Islet precursor cell (in vitro differentiated cells): ENCODE measurements at places on chromosomes 3 and 15.
A peak's percentile ranks its signal among the peaks of the same experiment; 100 is the strongest.

DNA sequence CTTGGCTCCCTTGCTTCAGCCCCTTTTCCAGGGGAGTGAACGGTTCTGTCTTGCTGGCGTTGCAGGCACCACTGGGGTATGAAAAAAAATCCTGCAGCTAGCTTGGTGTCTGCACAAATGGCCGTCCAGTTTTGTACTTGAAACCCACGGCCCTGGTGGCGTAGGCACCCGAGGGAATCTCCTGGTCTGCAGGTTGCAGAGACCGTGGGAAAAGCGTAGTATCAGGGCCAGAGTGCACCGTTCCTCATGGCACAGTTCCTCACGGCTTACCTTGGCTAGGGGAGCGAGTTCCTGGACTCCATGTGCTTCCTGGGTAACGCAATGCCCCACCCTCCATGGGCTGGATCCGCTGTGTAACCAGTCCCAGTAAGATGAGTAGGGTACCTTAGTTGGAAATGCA lies 214.9 kb downstream of the UBE2E2 start:
- no peak for DNase-seq

GRCh38 chr3:98772022-98772421 lies 8.9 kb downstream of the ST3GAL6 start:
- DNase-seq = no peak

- no peak for DNase-seq
Measured at GRCh38 chr15:67948215-67948614, 105.9 kb upstream of the PIAS1 start.

DNA sequence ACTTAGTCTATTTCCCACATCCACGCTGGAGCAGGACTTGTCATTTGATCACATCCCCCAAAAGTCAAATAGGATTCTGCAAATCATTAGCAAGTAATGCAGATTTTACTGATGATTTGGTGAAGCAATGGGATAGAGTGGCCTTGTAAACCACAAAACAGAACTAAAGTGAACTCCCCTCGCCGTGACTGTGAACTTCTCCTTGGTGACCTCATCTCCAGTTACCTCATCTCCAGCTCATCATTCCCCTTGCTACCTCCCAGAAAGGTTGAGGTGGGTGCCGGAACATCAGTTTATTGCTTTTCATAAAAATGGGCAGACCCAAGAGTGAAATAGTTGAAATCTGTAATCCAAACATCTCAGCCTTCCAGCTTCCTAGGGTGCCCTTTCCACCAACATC lies 36.7 kb upstream of the ADPGK start:
- DNase-seq = no peak

DNA sequence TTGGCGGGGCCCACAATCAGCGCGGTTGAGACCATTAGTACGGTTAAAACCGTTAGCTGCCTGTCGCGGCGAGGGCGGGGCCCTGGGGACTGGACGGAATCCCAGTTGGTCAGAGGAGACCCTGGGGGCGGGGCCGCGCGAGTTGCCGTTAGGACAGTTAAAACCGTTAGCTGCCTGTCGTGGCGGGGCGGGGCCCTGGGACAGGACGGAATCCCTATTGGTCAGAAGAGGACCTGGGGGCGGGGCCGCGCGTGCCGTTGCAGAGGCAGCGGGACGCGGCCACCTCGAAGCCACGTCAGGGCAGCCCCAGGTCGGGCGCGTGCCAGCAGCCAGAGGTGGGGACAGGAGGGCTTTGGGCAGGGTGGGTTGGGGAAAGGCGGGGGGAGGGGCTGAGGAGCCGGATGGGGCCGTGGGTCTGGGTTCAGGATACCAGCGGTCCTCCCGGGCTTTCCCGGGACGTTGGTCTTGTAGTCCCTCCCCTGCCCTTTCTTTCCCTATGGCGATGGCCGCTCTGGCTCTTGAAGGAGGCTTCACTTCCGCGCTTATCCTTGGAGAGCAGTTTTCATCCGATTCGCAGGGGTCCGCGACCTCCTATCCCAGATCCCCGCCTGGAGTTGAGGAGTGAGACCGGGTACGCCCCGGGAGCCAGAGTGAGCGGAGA lies 28.0 kb downstream of the KLHDC8B start:
- DNase-seq = peak; percentile 60

DNA sequence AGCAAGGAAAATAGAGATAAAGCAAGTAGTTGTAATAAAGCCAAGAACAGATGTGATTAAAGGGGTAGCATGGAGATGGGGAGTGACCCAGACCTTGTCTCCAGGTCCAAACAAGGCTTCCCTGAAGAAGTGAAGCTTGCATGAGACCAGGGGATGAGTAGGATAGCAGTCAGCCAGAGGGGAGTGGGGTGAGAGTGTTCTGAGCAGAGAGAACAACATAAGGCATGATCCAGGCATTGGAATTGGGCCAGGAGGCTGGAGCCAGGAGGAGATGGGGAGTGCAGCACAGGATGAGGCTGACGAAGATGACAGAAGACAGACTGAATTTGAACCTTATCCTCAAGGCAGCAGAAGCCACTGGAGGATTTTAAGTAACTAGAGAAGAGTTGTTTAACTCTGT lies 7.2 kb downstream of the TMOD2 start:
- DNase-seq = no peak

DNA sequence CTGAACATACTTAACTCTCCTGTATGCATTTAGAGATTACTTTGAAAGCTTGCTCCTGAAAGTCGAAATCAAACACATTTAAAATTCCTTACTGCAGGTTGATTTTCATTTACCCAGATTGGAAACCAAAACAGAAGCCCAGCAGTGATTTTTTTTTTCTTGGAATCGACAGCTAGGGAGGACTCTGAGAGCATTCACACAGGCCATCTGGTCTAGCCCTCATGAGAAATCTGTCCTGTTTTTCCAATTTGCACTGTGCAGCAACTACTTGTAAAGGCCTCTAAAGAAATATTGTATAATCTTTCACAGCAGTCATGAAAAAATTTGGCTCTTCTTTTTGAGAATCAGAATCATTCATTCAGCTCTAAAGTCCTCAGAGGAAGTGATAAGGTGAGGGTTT lies 179.2 kb downstream of the KCNAB1 start:
- DNase-seq = no peak

DNA sequence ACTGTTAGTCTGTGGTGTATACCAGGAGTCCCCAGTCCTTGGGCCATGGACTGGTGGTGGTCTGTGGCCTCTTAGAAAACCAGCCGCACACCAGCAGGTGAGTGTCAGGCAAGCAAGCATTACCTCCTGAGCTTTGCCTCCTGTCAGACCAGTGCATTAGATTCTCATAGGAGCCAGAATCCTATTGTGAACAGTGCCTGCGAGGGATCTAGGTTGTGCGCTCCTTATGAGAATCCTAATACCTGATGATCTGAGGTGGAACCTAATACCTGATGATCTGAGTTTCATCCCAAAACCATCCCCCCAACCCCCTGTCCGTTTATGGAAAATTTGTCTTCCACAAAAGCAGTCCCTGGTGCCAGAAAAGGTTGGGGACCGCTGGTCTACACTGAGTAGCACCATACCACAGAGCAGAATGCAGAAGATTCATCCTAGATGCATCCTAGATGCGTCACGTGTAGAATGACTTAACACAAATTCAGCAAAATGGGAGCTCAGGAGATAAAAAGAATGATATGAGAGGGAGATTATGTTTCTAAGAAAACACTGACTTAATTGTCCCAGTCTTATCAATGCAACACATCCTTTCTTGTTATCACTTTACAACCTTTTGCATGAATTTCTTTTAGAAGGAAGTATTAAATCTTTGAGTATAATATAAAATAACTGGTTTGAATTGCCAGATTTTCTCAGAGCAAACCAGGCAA lies 28.5 kb downstream of the SELENOT start:
- DNase-seq = no peak

GRCh38 chr15:100383302-100384107 lies 41.7 kb upstream of the ADAMTS17 start:
- peak; percentile 57 for DNase-seq

DNA sequence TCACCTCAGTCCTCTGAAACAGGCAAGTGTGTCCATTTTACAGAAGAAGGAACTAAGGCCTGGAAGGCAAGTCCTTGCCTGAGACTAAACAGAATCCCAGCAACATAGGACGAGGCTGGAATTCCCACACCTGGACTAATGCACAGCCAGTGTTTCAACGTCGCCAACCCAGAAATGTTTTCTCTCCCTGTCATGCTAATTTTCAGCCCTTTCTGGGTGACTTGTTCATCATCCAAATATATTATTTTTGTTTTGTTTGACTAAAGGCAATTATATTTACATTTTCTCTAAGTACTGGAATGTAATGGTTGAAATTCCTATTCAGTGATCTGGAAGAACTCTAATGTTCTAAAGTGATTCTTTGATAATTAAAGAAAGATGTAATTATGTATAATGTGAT lies 51.8 kb downstream of the BTD start:
- DNase-seq = no peak

- no peak for DNase-seq
Measured at GRCh38 chr15:37885651-37886050, 48.8 kb upstream of the TMCO5A start.

DNA sequence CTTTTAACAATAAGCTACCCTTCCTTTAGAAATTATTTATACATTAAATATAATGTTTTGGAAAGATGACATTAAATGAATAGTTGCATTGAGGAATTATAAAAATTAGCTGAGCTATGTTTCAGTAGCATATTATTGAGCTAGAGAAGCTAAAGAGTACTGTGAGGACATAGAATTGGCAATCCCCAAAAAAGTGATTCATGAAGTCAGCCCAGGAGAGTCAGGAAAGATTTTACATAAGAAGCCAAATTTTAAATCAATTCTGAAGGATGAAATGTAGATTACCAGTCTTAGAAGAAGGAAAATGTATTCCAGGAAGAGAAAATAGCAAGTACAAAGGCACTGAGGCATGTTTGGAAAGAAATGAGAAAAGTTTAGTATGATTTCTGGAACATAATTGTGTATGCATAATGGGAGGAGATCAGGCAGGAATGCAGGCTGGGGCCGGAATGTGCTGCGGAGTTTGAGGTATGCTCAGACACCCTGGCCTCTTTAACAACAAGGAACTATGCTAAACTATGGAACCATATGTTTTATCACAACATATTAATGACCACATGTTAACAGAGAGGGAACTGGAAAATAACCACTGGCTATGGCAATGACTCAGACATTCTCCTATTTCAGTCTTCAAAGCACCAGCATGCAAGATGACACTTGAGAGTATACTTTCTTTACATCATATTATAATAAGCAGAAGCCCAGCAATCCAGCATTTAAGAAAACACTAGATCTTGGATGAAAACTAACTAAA lies 103.3 kb upstream of the COL8A1 start:
- DNase-seq = no peak

DNA sequence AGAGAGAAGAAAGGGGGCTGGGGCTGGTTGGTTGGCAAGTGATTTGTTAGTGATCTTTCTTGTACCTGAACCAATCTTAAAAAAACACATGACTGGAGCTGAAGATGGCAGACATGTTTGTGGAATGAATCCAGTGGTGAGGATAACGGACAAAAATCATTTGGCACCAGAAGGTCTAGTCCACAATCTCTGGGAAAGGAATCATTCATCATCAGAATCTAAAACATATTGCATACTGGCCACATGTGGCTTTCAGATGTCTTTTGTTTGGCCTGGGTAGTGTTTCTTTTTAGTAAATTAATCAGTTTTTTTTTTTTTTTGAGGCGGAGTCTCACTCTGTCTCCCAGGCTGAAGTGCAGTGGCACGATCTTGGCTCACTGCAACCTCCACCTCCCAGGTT lies 5.0 kb downstream of the NEK11 start:
- no peak for DNase-seq

- no peak for DNase-seq
Measured at GRCh38 chr3:33032938-33033337, 64.0 kb downstream of the GLB1 start.

DNA sequence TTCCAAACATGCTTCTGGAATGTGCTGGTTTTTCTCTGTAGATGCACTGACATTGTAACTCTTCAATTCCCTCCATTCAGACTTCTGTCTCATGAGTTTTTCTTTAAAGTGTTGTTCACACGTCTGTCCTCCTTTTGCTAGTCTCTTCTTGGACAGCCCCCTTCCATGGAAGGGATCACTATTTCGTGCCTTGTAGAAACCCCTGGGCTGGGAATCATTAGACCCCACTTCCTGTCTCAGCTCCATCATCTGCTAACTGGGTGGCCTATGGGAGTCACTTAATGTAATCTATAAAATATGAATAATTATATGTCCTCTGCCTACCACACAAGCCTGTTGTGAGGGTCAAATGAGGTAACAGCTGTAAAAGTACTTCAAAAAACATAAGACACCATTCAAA lies 110.6 kb downstream of the THSD4 start:
- no peak for DNase-seq

DNA sequence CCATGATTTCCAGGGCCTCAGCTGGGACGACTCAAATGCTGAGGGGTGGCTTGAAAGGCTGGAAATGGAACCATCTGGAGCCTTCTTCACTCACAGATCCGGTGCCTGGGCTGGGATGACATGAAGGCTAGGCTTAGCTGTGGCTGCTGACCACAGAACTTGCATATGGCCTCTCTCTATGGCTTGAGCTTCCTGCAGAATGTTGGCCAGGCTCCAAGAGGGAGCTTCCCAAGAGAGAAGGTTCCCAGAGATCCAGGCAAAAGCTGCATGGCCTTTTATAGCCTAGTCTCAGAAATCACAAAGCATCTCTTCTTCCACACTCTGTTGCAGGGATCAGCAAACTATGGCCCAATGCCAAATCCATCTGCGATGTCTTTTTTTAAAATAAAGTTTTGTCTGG lies 44.8 kb downstream of the GATM start:
- DNase-seq = no peak

GRCh38 chr15:25501828-25502446 lies 63.1 kb upstream of the UBE3A start:
- no peak for DNase-seq

DNA sequence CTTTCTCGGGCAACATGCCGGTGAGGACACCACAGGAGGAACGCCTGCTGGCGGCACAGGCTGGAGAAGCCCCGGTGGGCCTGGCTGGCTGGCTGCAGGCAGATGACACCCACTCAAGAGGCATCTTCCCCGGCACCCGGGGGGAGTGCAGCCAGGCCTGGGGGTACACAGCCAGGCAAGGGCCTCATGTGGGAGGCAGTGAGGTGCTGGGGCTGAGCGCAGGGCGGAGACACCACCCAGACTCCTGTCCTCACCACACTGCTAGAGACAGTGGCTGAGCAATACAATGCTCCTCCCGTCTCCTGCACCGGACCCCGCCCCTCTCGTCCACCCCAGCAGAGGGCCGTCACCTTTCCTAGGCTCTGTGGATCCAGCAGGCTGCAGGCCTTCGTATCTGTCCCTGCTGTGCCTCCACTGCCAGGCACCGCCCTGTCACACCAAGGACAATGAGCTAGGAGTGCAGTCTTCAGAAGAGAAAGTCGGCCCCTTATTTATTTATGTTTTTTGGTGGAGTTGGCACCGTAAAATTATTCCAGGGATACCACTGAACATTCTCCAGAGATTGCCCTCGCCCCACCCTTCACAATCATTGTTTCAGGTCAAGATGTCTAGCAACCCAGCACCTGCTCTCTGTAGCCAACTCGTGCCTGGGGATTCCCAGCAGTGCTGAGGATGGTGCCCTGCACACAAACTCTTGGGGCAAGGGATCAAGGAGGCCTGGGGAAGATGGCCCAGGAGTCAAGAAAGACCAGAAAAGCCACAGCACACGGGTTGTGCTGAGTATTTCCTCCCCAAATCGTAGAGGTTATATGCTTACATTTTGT lies 129.1 kb downstream of the ATP10A start:
- DNase-seq = peak; percentile 49
